ENCODE measurements at places on chromosomes 2 and 18. TPM values are rescaled to one million over a fixed set of nuclear protein-coding genes. Genes with fewer than 3 reads are reported as not detected.

GRCh38 chr2:45276914-45277313, 267.7 kb upstream of the SIX2 start:
- no peak for DNase-seq

DNA sequence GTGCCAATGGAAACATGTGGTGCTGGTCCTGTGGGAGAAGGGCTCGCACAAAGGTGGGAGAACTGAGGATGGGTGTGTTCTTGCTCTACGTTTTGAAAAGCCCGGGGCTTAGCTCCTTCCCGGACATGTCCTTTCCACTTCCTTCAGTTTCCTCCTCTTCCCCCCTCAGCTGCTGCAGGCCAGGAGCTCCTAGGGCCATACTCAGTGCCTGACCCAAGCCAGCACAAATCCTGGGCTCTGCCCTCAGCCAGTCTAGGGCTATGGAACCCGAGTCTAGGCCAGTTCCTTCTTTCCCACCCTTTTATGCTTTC, 1.4 kb upstream of the SIX2 start:
- no peak for DNase-seq

Gene IL1B
- total RNA-seq, result 0.76 TPM

DNA sequence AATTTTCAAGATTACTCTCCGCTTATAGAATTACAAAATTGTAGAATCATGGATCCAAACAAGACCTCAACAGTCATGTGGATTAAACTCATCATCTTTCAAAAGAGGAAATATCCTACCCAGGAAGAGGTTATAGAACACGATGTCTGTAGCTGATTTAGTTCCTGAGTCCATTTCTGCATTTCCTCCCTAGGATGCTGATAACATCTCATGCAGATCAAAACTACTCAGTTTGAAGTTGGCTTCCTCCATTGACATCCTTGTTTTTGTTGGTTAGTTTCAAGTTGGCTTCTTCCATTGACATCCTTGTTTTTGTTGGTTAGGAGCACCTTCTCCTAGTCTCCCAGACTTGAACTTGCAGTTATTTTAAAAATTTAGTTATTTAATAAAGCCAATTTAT, 147.5 kb downstream of the PARD3B start:
- no peak for DNase-seq

DNA sequence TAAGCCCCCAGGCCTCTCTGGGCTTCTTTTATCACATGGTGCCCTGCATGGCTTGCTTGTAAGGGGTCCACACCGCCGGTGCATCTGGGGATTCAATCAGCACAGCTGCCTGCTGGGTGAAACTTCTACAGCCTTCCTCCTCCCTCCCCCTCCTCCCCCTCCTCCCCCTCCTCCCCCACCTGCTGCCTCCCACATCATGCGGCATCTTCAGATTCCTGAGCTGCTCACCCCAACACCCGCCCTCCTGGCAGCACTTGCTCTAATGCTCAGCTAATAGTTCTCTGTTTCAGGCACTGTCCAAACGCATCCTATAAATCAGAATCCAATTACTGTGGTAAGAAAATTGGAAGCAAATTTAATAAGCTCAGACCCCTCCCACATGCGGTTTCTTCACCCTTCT, 150.7 kb downstream of the GALNT14 start:
- DNase-seq, result no peak

Gene MFSD6
- total RNA-seq, result 21.8 TPM

Gene FOXI3
- total RNA-seq, result 2.2 TPM

Gene FAM228B
- 20.4 TPM for total RNA-seq

DNA sequence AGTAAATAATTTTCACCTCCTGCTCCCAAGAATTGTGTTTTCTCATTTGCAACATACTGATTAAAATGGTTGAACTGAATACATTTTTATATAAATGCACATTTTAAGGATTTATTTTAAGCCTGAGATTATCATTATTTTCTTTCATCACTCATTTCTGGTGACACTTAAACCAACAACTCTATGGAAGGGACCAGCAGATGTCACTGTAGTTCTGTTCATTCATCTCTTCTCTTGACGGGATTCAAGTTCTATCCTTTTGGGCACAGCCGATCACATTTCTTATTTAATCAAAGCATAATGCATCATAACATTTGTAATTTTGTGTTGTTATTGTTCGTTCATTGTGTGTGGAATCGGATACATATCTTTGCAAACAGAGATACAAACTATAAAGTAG, 417.9 kb downstream of the HRH4 start:
- no peak for DNase-seq

DNA sequence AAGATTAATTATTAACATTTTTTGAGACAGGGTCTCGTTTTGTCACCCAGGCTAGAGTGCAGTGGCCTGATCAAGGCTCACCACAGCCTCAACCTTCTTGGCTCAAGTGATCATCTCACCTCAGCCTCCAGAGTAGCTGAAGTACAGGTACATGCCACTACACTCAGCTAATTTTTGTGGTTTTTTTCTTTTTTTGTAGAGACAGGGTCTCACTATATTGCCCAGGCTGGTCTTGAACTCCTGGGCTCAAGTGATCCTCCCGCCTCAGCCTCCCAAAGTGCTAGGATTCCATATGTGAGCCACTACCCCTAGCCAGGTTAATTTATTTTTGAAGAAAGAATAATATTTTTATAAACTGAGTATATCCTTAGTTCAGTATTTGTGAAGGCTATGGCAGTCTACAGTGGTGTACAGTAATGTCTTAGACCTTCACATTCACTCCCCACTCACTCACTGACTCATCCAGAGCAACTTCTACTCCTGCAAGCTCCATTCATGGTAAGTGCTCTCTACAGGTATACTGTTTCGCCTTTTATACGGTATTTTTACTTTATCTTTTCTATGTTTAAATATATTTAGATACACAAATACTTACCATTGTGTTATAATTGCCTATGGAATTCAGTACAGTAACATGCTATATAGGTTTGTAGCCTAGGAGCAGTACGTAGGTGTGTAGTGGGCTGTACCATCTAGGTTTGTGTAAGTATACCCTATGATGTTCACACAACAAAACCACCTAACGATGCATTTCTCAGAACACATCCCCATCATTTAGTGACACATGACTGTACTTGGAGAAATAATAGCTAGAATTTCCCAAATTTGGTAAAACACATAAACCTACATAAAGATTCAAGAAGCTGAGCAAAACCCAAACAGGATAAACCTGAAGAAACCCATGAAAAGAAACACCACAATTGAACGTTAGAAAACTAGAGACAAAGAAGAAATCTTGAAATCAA, 38.6 kb downstream of the MGAT4A start:
- DNase-seq, result no peak

DNA sequence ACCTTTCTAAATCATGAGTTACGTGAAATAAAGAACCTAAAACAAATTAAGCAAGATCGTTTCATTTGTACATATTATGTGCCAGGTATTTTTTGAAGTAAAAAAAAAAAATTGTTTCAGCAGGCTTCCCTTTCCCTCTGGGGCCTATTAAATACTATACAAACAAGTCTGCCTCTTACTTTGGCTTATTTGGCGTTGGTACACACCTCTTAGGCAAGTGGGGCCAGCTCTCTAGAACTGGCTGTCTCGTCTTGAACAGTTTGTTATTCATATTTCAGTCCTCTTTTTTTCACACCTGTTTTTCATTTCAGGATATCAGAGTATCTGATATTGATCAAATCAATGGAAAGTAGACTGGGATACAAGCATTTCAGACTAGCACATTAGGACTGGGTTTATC, 27.4 kb upstream of the PPP3R1 start:
- no peak for DNase-seq

- DNase-seq, result no peak
Measured at GRCh38 chr2:16478434-16479210, 187.0 kb downstream of the CYRIA start.

- DNase-seq, result no peak
Measured at GRCh38 chr2:55013936-55014335, 36.3 kb downstream of the RTN4 start.

- DNase-seq, result no peak
Measured at GRCh38 chr2:226037526-226037925, 638.0 kb downstream of the NYAP2 start.

DNA sequence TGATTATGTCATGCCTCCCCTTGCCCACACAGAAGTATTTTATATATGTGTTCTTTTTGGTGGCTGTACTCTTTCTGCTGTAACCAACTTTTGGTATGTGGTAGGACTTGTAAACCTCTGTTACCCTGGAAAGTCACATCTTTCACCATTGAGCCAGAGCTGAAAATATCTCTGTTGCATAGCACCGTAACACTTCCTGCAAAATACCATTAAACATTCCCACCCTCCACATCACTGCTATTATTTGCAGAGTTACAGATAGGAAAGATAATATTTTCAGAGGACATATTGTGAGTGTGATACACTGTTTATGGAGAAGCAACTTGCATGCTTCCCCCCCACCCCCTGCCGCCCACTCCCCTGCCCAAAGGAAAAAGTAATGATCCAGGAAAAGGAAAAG, 44.8 kb downstream of the CAB39 start:
- no peak for DNase-seq

- DNase-seq, result no peak
Measured at GRCh38 chr18:21980744-21981143, 188.6 kb upstream of the GATA6 start.

Measured in type B pancreatic cell (in vitro differentiated cells).